ENCODE measurements at places on chromosomes 2 and 18. TPM values are rescaled to one million over a fixed set of nuclear protein-coding genes. Genes with fewer than 3 reads are reported as not detected.

Gene CHRND
- total RNA-seq = 5.8 TPM

GRCh38 chr18:78156466-78156865 lies 823.2 kb upstream of the SALL3 start:
- no peak for DNase-seq

GRCh38 chr2:85744741-85745601 lies 8.8 kb upstream of the ATOH8 start:
- no peak for DNase-seq

GRCh38 chr2:88250404-88250803 lies 80.3 kb downstream of the THNSL2 start:
- no peak for DNase-seq

DNA sequence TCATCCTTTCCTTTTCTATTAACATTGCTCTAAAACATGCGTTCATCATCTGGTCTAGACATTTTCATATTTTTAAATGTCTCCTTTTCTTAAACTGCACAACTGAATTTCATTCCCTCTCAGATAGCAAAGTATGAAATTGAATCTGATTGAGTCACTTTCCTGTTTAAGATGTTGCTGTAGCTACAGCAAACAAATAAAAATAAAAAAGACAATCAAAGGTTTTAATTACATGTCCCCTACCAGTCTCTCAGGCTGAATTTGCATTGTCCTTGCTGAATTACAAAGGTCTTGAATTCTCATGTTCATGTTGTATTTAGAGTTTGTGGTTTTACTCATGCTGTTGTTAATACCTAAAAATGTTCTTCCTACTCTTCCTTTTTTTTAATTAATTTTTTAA lies 537.9 kb upstream of the LRATD1 start:
- no peak for DNase-seq

- no peak for DNase-seq
Measured at GRCh38 chr2:41723526-41723925, 324.3 kb upstream of the PKDCC start.

GRCh38 chr2:201164166-201164565 lies 18.8 kb upstream of the CASP10 start:
- no peak for DNase-seq

- DNase-seq = no peak
Measured at GRCh38 chr2:193276988-193277387, 1082.3 kb upstream of the TMEFF2 start.

DNA sequence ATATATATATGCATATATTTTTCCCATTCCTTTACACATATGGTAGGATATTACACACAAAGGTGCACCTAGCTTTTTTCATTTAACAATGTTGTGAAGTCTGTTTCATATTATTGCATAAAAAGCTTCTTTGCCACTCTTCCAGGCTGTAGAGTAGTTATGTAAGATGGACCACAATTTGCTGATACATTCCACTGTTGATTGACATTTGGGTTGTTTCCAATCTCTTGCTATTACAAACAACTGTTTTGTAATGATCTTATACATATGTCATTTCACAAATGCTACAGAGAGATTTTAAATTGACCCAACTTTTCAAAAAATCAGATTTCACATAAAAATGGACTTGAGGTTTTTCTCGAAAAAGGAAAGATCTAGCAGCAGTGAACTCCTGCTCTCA lies 301.4 kb downstream of the CDCA7 start:
- no peak for DNase-seq

DNA sequence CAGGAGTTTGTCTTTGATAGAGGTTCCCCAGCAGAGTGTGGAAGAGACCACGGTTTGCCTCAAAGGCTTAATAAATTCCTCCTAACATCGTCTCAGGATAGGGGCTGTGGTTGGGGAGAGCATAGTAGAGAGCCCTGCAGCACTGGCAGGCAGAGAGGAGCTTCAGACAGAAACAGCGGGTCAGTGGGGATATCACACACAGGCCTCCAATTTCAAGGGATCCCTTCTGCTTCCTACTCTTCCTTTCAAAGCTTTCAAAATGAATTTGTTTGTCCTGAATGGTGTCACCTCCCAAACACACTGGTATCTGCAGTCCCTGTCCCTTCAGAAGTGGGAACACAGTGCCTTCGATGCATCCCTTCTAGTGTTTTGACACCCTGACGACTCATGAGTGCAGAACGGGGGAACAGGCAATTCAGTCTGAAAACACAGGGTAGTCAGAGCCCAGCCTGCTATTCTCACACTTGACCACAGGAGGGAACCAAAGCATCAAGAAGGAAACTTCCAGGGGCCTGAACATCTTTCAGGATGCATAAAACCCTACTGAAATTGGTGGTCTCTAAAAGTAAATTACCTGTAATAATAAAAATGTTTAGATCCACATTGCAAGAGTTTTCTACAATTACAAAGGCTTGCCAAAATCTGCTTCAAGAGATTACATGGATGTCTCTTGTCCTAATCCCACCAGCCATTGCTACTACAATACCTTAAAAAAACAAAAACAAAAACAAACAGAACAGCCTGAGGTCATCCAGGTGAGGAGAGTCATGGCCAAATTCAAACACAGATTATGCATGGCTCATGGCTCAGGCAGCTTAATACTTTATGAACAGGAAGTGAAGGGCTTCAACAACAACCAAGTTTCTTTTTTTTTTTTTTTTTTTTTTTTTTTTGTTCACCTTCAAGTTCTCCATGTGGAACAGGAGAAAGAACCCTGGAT lies 49.8 kb downstream of the SLC14A2 start:
- peak; percentile 59 for DNase-seq

Gene DYSF
- total RNA-seq = 2.4 TPM

DNA sequence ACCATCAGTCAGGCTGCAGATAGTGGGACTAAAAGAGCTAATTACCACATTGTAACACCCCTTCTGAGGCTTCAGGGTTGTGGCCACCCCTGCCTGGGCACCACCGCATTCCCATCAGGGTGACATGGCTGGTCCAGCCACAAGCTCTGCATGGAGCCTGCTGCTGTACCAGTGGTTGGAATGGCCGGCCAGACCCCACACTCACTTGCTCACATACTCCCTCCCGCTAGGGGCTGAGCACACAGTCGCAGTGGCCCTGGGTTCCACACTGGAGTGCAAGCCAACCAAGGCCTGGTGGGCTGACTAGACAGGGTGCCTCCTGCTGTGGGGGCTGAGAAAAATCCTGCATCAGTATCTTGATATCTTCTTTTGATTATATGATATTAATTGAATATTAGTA lies 182.8 kb upstream of the STK17B start:
- DNase-seq = no peak
